Epithelial cell of esophagus (primary cell): ENCODE measurements at places on chromosomes 6 and 20.

DNA sequence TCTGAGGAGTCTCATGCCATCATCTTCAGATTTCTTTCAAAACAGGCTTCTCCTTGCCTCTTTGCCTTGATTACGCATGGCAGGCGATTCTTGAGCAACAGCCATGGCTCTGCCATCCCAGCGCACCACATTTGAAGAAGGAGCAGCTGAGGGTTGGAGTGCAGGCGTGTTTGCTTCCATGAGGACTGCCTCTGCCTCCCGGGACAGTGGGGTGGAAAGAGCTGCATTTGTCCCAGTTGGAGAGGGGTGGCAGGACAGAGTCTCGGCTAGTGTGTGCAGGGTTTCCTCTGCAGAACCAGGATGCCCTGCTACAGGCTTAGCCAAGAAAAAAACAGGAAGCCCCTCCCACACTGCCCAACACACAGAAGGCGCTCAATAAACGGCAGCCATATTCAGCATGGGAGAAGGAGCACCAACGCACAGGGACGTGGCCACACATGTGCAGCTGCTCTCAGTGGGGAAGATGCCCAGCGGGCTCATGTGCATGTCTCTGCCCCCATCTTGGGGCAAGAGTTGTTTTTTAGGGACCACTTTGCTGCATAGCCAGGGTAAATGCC is 36.6 kb downstream of the IRF4 start:
- no peak for DNase-seq

DNA sequence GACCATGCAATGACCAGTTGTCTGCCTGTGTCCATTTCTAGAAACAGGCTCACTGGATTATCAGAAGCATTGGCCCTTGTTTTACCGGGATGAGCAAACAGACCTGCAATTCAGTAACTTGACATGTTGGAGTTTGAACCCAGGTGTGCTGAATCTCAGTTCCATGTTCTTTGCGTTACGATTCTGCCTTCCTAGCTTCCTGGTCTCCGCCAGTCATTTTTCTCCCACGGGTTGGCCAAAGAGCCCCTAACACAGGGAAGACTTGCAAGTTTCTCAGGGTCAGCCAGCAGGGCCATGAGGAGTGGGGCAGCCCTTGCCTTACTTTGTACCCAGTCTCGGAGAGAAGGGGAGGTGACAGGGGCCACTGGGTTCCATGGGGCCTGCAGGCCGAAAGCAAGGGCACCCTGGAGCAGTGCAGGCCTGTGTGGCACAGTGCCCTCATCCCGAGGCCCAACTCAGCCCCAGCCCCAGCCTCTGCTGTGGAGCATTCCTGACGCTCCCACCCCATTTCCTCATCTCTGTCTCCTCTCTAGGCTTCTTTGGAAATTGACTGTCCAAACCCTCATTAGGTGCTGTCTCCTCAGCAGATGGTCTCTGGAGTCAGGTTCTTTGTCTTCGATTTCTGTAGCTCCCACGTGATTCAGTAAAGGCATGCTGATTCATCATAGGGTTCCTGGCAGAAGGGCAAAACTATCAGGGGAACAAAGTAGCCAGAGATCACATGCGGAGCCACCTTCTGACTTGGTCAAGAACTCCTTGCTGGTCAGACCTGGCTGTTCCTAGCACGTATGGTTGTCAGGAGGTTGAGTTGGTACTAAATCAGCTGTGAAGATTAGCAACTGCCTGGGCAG is 23.6 kb downstream of the CDS2 start:
- no peak for DNase-seq

DNA sequence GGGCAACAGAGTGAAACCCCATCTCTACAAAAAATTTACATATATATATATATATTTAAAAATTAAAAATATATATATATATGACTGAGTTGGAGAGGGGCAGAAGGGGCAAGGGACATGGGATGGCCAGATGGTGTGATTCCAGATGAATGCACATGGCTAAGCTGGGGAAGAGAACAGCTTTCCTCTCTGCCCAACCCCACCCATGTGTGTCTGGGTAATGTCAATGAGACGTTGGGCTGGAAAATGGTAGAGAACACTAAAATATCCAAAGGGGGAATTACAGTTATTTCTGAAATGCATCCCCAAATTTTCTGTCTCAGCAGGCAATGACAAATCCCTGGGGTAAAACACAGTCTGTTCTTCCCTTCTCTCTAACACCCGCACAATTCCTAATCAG is 31.2 kb upstream of the CCND3 start:
- DNase-seq = no peak

GRCh38 chr20:54026295-54027064 is 43.9 kb downstream of the BCAS1 start:
- DNase-seq = peak; percentile 10

GRCh38 chr20:62493253-62493885 is 17.6 kb upstream of the GATA5 start:
- no peak for DNase-seq

GRCh38 chr20:23047001-23047737 is 2.3 kb downstream of the THBD start:
- DNase-seq = peak; percentile 64
